Nephron progenitor cell (in vitro differentiated cells): ENCODE measurements at places on chromosomes 7 and 10.

GRCh38 chr10:104113376-104113956, 8.5 kb upstream of the SFR1 start:
- no peak for DNase-seq

GRCh38 chr7:66236713-66237303, 31.7 kb downstream of the TPST1 start:
- DNase-seq: no peak

DNA sequence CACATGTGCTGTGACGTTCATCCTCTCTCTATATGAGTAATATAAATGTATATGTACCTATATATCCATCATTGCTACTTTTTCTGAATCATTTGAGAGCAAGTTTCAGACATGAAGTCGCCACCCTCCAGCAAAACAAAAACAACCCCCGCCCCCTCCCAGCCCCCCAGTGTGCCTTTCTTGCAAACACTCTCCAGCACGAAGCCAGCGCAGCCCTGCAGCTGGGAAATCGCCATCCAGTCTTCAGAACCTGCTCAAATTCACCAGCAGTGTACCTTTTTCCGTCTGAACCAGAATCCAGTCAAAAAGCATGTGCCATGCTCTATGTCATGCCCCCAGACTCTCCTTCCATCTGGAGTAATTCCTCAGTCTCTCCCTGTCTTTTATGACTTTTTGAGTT, 135.8 kb downstream of the TACC2 start:
- no peak for DNase-seq

- no peak for DNase-seq
These were observed 19.2 kb upstream of the ZNF32 start for GRCh38 chr10:43667761-43668386.

DNA sequence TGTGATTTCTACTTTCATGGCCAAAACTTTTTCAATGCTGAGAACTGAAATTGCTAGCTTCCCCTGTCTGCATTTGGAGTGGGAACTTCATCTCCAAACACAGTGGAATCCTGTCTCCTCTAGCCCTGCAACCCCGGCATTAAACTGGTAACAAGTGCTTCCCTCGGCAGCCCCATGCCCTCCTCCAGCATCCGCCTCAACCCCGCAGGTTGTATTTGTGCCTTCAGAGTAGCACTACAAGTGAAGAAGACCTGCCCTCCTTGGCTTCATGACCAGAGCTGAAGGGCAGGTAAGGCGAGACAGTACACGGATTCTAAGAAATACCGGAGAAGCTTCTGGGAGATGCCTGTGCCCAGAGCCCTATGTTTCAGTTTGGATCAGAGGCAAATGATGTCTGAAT, 16.9 kb downstream of the C10orf53 start:
- no peak for DNase-seq

- no peak for DNase-seq
These were observed 45.8 kb downstream of the PPP1R3A start for GRCh38 chr7:113872981-113873380.

- no peak for DNase-seq
These were observed 6.6 kb upstream of the ATP6V0A4 start for GRCh38 chr7:138804618-138805017.

GRCh38 chr10:74297389-74298080, 146.5 kb downstream of the ADK start:
- no peak for DNase-seq

- DNase-seq: no peak
These were observed 93.2 kb downstream of the ADCYAP1R1 start for GRCh38 chr7:31145339-31145738.

DNA sequence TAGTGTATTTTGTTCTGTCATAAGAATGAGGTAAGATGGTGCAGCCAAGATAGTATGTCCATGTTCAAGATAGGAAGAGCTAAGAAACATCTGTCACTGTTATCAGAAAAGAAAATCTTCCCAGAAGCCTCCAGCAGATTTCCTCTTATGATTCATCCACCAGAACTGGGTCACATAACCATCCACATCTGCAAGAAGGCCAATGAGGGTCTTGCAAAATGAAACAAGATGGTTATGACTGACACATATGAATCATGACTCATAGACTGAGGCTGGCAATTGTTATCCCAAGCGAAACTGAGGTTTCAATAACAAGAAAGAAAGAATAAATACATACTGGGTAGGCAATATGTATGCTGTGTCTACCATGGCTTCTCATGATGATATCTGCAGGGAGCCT, 30.3 kb downstream of the CCNJ start:
- no peak for DNase-seq

GRCh38 chr7:99002827-99003212, 124.5 kb downstream of the TRRAP start:
- DNase-seq: no peak

DNA sequence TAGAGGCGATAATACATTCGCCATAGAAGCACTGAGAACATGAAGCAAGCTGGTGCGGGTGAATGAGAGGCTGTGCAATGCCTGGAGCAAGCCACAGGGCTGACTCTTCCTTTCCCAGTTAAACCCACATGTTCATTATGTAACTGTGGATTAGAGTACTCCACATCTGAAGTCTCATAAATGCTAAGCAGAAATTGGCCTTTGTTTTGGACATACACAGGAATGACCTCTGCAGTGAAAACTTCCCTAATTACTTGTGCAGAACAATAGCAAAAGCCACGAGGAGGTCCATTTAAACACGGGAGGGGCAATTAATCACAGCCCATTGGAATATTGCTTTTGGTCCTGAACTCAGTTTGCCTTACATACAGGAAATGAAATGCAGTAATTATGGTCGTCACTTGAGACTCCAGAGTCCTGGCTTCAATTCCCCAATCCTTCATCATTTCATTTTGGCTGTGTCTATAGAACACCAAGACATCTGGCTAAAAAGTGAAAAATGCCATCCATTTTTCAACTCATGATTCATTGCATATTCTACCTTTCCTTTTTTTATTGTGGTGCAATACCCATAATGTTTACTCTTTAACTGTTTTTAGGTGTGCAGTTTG, 78.7 kb upstream of the CXCL12 start:
- no peak for DNase-seq

- no peak for DNase-seq
These were observed 53.0 kb downstream of the PARP12 start for GRCh38 chr7:140009735-140010134.

DNA sequence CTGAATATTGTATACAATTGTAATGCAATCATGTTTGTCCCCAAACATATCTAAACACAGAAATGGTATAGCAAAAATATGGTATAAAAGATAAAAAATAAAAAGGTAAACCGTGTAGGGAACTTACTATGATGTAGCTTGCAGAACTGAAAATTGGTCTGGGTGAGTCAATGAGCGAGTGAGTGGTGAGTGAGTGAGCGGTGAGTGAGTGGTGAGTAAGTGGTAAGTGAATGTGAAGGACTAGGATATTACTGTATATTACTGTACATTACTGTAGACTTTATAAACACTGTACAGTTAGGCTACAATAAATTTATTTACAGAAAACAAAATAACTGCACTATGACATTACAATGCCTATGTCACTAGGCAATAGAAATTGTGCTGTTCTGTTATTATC, 1163.2 kb upstream of the SORCS1 start:
- DNase-seq: no peak

- DNase-seq: no peak
These were observed 1.8 kb upstream of the OPN4 start for GRCh38 chr10:86652361-86653202.

GRCh38 chr7:18580950-18581349, 85.4 kb downstream of the HDAC9 start:
- no peak for DNase-seq

DNA sequence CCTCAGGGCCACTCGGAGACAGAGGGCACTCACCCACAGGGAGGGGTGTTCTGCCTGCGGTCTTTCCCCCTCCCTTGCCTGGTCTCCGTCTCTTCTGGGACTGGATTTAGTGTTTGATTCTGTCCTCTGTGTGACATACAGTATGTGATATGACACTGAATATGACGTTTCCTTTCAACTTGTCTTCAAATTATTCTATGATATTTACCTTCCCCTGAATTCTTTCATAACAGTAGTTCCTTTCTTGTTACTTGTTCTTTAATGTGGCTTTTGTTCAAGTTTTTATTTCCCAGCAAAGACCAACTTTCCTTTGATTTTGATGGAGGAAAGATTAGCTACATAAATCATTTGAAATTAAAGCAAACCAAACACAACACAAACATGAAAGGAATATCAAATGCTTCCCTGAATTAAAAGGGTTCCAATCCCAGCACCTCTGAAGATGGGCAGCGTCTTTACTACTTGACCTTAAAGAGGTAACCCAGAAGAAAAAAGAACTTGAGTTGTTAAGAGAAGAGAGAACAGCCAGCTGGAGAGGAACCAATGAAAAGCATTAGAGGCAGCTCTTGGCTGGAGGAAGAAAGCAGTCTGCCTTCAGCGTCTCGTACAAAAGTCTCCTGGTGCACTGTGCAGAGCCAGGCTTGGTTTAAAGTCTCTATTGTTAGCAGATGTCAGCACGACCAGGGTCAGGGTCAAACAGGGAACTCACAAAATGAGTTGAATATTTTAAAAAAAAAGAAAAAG, 18.3 kb upstream of the RHEB start:
- no peak for DNase-seq

DNA sequence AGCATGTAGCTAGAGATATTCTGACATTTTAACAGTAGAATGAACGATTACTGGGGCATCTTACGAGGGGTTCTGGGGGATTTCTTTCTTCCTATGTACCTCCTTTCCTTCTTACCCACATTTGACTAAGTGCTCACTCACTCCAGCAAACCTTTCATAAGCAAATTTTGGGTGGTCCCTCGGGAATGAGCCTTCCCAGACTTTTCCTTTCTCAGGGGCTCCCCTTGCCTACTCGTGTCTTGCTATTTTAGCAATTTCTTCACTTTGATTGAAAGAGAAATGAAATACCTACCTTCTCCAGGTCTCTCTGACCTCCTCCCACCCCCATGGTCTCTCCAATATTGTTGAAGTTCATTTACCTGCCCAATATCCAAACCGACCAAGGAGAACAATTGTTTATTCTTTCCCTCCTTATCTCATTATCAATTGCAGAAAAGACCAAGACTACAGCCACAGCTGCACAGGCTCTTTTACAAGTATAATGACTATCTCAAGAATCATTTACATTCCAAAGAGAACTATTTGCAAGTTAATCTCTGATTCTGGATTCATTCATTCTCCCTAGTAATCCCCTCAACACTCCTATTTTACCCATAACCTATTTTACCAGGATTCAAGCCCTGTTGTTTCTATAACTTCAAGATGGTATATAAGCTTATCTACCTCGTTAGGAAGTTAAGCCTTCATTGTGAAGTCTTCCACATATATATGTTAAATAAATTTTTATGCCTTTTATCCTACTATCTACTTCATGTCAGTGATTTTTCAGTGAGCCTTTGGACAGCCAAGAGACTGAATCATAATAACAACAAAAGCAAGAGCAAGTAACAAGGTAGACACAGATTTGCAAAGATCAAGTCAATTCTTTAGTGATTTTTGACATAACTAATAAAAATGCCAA, 480.6 kb downstream of the IPMK start:
- no peak for DNase-seq

- DNase-seq: peak; percentile 37
These were observed 431.2 kb downstream of the RPS24 start for GRCh38 chr10:78464856-78465267.

GRCh38 chr7:99910976-99911375, 8.4 kb downstream of the TRIM4 start:
- DNase-seq: no peak

- no peak for DNase-seq
These were observed 2.4 kb upstream of the VDAC2 start for GRCh38 chr10:75208181-75208580.

DNA sequence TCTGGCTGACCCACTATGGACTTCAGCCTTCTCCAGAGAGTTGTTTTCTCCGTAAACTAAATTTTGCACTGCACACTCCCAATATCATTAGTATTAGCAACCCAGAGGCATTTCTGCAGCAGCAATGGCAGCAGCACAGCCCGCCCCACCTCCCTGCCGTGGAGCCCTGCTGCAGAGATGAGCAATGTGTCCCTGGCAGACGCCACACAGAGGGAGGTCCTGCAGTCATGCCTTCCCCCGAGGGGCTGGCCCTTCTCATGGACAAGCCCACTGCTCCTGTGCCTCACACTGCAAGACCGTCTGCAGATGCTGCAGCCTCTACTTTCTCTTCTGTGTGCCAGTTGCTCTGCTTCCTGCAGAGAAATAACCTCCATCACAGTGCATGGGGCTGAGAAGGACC, 393.4 kb upstream of the MKI67 start:
- no peak for DNase-seq
